ENCODE measurements at places on chromosomes 7 and 10.

- no peak for DNase-seq
These were observed 85.8 kb downstream of the TCF7L2 start for GRCh38 chr10:113035732-113036312.

GRCh38 chr7:84238596-84238995, 44.0 kb upstream of the SEMA3A start:
- DNase-seq = no peak

GRCh38 chr7:157719705-157720655, 383.2 kb downstream of the DNAJB6 start:
- no peak for DNase-seq

DNA sequence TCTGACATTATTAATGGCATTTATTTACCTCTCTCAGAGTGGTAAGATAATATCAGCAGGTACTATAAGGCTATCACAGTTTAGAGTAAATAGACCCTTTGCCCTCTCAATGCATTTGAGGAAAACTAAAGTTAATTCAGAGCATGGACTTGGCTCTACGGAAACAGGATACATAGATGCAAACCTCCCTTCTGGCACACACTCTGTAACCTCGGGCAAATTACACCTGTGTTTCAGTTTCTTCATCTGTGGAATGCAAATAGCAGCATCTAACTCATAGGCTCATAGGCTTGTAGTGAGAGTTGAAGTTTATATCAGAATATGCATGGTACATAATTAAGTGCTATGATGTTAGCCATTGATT, 5.6 kb downstream of the RAPGEF5 start:
- no peak for DNase-seq

GRCh38 chr7:5589819-5590595, 166.4 kb upstream of the TNRC18 start:
- no peak for DNase-seq

DNA sequence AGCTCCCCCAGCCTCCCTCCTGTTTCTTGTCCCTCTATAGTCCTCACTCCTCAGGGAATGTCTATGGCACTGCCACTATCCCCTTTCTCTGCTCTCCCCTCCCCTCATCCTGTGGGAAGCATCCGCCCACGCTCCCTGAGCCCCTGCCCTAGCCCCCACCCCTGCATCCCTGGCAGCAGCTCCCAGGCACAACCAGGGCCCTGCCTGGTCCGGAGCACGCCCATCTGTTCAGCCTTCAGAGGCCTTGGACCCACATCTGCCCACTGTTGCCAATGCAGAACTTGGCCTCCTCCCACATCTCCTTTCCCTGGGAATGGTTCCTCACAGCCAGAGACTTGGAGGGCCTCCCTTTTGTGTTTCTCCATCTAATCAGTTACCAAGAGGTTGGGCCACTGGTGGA, 20.4 kb upstream of the TBRG4 start:
- no peak for DNase-seq

- DNase-seq = no peak
These were observed 126.4 kb downstream of the RNLS start for GRCh38 chr10:88456730-88457129.

DNA sequence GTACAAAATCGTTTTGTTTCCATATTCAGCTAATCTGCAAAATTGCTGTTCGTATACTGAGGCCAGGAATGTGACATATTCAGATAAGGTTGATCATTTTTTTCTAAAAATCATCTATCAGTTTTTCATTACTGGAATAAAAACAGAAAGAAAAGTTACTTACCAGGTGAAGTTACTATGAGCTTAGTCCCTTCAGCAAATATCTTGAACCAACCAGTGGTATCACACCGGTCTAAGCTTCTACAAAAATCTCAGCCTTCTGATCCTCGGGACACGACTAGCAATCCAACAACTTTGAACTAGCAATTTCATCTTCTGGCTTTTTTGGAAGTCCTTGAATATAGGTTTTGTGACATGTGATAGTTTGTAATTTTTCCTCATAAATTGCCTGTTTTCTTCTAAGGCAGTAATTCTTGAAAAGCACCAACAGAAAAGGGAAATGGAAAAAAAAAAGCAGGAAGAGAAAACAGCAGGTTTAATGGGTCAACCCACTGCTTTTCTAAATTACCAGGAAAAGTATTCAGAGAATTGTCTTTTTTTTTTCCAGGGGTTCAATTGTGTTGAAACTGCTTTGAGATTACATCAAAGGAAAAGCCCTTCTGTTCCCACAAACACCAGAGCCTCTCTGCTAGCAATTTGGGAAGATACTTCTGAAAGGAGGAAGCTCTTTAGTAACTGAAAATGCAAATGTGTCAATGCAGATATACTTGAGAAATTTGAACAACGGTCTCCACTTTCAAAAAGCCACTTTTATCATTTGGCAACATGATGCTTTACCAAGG, 2.9 kb upstream of the TARP start:
- no peak for DNase-seq

- no peak for DNase-seq
These were observed 240.6 kb upstream of the SEMA3C start for GRCh38 chr7:81159402-81159801.

DNA sequence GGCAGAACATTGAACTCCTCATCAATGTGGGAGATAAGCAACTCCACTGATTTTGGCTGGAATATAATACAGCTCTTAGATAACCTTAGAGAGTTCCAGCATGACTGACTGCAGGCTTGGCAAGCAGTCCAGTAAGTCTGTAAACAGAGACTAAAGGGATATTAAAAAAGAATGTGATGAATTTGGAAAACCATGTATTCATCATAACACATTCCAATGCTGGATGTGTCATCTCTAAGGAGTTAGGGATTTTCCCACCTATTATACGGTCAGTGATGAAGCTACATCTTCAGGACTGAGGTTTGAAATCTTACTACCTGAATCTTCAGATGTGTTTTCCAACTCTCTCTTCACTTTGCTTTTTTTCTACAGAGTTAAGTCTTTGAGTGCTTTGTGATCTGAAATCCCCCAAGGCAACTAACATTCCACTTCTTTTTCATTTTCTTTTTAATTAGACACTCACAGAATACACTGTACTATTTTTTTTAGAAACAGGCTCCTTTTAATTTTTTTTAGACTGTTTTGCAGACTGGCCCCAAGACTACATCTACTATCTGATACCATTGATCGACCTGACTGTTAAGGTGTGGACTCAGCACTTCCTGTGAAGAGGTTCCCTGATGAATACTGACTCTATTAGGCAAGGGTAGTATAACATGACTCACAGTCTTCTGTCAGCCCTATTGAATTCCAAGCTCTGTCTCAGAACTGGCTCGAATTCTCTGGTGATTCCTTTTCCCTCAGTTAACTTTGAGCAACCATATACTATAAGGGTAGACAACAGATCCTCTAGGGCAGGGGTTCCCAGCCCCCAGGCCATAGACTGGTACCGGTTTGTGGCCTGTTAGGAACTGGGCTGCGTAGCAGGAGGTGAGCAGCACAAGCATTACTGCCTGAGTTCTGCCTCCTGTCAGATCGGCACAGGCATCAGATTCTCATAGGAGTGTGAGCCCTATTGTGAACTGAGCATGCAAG, 678.2 kb downstream of the GRM8 start:
- no peak for DNase-seq

GRCh38 chr7:157895520-157896375, 558.9 kb downstream of the DNAJB6 start:
- DNase-seq = no peak

GRCh38 chr10:95755511-95756004, 405 bp upstream of the ENTPD1 start:
- DNase-seq = no peak

- DNase-seq = no peak
These were observed 22.3 kb downstream of the HYAL4 start for GRCh38 chr7:123867225-123867624.

- DNase-seq = no peak
These were observed 23.0 kb upstream of the PCBD1 start for GRCh38 chr10:70911386-70911785.

DNA sequence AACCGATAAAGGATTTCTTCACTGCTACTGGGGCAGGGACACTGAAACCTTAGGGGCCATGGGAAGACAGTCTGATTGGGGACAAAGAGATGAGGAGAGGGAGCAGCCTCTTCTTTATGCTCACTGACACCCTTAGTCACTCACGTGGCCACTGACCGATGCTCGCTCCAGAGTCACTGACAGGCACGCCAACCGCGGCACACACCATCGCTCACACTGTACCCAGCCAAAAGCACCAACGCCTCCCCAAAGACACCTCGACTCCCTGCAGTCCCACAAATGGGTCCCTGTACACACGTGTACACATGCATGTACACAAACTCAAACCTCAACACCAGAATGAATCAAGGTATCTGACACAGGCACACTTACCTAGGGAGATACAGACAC, 35.3 kb upstream of the SLF2 start:
- DNase-seq = no peak

GRCh38 chr7:2289111-2289586, 25.1 kb downstream of the SNX8 start:
- no peak for DNase-seq

GRCh38 chr7:157125376-157126223, 13.1 kb upstream of the UBE3C start:
- no peak for DNase-seq

GRCh38 chr10:123788981-123789380, 102.6 kb downstream of the CPXM2 start:
- DNase-seq = no peak

DNA sequence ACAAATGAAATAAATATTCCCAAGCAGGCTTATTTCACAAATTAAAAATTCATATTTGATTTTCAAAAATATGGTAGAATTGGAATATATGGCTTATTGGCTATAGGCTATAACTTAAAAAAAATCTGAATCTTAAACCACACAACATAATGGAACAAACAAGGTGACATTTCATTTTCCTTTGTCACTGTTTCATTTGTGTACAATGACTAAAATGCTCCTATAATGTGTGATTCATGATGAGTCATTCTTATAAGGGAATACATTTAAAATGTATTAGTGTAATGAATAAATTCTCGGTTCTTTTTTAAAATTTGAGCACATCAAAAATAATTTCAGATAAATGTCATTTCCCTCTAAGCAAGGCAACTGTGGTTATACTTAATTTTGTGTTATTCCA, 148.0 kb upstream of the ANK3 start:
- no peak for DNase-seq

DNA sequence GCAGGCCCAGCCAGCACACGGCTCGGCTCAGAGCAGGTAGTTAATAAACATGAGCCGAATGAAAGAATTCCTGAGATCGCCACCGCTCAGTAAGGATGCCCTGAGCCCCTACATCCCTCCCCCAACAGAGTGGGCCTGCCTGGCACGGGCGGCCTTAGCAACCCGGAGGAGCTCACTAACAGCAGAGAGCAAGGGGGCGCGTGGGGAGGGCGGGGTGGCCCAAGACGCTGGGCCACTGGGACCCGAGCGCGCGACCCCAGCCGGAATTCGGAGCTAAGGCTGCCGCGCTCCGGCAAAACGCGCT, 403 bp upstream of the ENO4 start:
- DNase-seq = no peak

DNA sequence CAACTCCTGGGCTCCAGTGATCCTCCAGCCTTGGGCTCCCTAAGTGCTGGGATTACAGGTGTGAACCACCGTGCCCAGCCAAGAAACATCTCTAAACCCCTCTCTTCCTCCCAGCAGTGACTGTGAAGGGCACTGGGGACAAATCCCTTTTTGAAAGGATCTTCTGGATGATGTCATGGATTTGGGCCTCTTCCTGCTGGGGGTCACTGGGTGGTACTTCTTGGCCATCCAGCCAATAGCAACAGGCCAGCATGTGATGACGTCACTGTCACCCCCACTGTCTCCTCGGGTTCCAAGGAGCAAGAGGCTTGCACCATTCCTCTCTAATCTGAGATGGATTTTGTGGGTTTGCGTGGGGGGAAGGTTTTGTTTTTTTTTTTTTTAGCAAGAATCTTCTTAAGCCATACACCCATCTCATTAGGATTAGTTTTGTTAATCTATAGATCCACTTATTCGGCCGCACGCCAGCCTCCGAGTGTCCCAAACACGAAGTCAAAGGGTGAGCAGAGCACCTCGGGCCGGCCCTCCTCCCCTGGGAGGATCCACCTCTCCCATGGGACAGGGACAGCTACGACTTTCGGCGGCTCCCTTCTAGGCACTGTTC, 29.4 kb upstream of the TNRC18 start:
- DNase-seq = no peak

DNA sequence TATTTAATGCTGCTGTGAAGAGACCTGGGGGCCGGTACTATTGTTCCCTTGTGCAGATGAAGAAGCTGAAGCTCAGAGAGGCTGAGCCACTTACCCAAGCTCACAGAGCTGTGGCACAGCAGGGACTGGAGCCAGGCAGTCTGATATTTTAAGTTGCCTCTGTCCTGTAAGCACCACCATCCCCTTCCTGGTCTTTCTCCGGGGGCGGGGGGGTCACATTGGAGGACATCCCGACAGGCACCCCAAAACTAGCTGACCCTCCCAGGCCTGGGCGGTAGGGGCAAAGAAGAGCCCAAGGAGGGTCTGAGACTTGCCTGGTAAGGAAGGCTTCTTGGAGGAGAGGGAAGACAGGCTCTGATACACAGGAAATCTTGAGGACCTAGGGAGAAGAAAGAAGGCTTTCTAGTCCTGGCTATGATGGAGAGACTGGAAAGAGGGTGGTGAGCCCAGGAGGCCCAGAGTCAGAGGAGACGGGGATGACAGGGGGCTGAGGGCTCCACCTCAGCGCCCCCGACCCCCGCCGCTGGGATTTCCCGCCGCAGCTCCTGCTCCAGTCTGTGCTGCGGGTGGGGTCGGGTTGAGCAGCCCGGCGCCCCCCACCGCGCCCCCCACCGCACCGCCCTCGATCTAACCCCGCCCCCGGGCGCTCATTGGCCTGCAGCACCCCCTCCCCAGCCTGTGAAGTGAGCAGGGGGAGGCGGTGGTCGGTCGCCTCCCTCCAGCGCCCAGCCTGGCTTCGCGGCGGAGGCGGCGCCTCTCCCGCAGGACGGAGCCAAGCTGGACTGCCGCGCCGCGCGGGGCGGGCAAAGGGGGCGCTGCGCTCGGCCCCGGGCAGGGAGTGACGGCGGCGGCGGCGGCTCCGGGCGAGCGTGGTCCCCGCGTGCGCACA, at the start of gene ADCYAP1R1:
Gene ADCYAP1R1 (plus strand): TSS at position 711 of the 889 bp plus-strand sequence. CDS start 10,957 bp downstream, outside the sequence.
- DNase-seq = no peak

DNA sequence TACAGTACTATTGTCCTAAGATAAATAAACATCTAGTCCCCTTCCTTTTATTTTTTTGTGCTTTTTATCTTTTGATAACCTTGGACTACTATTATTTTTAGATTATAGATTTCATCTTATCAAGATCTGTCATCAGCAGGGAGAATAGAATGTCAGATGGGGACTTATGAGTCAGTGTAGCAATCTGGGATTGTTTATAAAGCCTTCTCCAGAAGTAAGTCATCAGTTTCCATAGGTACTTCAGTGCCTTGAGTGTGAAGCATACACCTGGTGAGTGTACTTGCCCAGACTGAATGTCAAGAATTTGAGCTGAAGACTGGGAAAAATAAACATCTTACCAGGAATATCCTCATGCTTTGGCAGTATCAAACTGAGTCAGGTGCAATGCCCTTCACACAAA, 2.1 kb downstream of the CASD1 start:
- no peak for DNase-seq

GRCh38 chr10:29712108-29712507, 77.3 kb upstream of the SVIL start:
- DNase-seq = no peak

Measured in activated CD4-positive, alpha-beta T cell treated with anti-CD3 and anti-CD28 coated beads for 36 hours (primary cell).